ENCODE measurements at places on chromosomes 12 and 14.

DNA sequence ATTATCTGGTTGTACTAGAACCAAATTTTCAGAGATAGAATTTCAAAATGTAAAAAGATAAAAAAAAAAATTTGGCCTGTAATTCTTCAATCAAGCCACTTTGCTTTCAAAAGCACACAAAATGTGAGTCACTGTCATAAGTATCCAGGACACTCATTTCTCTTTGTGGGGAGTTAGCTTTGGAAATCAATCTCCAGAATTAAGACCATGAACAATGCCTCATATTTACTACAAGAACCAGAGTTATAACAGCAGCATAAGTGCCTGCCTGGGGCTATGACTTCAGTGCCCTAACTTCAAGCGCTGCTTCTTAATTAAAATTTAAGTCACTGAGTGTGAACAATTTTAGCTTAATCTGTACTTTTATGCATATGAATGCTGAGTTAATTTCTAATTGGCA, 162.1 kb downstream of the C12orf42 start:
- DNase-seq: no peak

- no peak for DNase-seq
Observed at GRCh38 chr12:130537051-130537450, 179.0 kb downstream of the RIMBP2 start.

DNA sequence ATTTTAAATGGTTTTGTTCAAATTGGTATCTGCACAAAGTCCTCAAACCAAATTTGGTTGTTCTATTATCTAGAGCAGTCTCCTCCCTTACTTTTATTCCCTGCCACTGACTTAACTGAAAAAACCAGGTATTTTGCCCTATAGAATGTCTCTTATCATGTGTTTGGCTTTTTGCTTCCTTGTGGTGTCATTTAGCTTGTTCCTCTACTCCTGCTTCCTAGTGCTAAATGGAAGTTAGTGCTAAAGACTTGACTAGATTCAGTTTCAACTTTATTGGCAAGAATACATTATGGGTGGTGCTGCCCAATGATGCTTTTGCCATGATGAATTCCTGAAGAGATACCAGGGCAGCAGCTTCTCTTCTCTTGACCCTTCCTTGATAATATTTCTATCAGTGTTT, 29.7 kb downstream of the PLXNC1 start:
- DNase-seq: no peak

DNA sequence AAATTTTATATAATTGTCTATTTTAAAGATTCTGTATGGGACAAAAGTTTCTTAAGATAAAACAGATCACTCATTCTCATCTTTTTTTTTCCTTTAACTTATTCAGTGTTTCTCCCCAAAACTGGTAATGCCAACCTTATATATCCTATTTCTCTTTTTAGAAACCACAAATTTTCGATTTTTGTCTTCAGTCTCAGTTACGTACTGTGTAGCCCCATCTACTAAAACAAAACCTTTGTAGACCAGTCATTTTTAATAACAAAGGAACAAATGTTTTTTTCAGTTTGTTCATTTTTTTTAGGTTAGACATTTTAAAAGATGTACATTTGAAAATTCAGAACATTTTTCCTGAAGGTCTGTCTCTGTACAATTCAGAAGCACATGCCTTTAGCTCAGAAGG, 18.2 kb downstream of the PNMA1 start:
- no peak for DNase-seq

- DNase-seq: no peak
Observed at GRCh38 chr14:58836303-58836974, 198.7 kb downstream of the DACT1 start.

- no peak for DNase-seq
Observed at GRCh38 chr12:1474041-1474573, 120.3 kb downstream of the FBXL14 start.

GRCh38 chr12:129184127-129184928, 331.1 kb downstream of the GLT1D1 start:
- no peak for DNase-seq

DNA sequence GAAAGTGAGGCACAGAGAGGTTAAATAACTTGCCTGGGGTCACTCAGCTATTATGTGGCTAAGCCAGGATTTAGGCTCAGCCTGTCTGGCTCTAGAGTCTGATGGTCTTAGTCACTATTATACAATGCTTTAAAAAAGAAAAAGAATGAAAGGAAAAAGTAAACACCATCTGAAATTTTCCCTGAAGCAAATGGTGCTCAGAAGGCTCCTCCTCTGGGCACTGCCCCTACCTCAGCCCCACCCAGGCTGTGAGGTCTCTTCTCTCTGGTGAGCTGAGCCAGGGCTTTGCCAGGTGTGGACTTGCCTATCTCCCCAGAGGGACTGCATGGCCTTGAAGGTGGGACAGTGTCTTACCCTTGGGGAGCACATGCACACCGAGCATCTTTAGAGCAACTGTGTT, 117.5 kb upstream of the DYRK2 start:
- DNase-seq: no peak

GRCh38 chr12:11840366-11840765, 190.9 kb downstream of the ETV6 start:
- DNase-seq: no peak

GRCh38 chr14:65332141-65332871, 80.2 kb upstream of the FUT8 start:
- DNase-seq: no peak

GRCh38 chr12:42564556-42564955, 25.0 kb downstream of the PRICKLE1 start:
- no peak for DNase-seq

DNA sequence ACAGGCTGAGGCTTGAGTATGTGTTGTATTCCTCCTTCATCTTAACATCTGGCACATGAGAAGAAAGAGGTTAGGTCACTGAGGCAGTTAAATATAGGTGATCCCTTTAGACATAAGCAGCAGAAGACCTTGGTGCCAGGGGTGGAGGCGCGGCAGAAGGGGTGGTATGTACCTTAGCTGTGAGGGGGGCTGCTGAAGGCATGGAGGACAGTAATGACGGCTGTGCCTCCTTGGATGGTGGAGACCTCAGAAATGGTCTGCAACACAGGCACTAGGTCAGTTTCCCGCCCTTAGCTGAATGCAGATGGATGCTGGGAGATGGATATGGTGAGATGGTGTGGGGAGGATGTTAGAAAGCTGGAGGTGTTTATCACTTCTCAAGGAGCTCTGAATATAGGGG, 1.5 kb upstream of the PNMA1 start:
- DNase-seq: no peak

DNA sequence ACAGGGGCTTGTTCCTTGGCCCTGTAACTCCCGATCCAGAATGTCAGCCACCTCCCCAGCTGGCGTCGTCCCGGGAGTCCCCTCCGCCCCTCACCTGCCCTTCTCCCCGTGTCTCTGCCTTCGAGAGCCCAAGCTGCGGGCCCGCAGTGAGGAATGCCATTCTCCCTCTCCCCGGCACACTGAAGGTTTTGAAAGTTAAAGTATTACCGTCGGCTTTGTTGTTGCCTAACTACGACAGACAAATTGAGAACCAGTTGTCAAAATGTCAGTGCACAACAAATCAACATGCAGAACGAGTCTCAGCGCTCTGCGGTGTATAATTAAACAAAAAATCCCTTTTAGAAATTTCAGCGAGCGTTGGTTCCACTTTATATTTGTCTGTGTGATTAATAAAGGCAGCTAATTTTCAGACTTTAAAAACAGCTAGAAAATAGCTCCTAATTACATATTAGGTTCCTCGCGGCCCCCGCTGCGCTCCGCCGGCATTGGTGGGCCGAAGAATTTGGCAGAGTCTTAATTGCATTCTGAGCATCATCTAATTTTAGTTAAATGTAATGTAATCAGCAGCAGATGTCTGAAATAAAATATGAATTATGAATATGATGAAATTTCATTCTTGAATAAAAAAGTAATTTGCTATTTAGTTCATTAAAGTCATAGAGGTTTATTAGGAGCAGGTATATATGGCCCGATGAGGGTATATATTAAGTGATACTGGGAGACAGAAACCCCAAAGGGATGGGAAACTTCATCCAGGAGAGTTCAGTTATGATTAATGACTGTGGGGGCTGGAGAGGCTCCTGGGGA, 40.3 kb downstream of the MVK start:
- DNase-seq: no peak

- no peak for DNase-seq
Observed at GRCh38 chr14:45787167-45787566, 534.2 kb upstream of the MIS18BP1 start.

DNA sequence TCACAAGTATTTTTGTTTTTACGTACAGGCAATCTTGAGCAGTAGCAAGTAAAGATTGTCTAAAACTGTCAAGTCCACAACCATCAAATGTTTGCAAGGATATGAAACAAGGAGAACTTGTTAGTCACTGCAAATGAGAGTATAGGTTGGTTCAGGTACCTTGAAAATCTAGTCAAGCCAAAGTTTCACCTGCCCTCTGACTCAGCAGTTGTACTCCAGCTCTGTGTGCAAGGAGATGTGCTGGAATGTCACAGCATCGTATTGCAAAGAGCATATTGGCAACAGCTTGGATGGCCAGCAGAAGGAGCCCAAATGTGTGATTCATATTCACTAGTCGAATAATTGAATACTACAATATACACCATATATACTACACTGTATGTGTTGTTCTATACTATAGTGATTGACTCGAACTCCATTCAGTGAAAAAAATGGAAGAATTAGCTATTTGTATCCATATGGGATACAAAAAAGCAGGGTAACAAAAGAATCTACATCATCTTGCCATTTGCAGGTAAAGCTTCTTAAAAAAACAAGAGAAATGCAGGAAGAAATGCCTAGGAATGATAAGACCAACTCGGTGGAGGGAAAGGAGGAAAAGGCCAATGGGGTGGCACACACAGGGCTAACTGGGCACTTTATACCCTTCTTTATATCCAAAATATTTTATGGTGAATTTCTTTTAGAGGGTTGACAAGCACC, 44.0 kb downstream of the EID3 start:
- DNase-seq: no peak

DNA sequence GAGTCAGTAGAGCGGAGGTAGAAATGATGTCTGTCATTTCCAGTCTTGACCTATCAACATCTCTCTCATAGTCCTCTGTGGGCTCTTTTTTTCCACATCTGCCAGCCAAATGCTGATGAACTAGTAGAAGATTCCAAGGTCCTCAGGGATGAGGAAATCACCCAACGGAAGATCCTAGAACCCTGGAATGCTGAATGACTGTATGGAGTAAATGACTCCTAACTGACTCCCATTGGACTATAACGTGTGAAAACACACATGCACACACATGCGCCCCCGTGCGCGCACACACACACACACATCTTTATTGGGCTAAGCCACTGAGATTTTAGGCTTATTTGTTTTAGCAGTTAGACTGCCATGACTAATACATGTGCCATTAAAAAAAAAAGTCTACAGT, 159.2 kb downstream of the MYRFL start:
- DNase-seq: no peak

DNA sequence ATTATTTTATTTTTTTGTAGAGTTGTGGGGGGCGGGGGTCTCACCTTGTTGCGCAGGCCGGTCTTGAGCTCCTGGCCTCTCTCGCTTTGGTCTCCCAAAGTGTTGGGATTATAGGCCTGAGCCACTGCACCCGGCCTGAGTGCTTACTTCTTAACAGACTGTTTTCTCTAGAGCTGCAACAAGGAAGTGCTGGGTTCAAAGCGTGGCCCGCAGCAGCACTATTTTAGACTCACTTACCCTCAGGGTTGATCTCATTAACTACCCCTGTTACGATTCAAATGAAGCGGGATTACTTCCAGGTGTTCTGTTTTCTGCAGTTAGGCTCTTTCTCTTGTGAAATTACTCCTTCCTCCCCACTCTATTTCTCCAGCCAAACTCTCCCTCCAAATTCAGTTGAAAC, 8.7 kb downstream of the A2ML1 start:
- DNase-seq: no peak

DNA sequence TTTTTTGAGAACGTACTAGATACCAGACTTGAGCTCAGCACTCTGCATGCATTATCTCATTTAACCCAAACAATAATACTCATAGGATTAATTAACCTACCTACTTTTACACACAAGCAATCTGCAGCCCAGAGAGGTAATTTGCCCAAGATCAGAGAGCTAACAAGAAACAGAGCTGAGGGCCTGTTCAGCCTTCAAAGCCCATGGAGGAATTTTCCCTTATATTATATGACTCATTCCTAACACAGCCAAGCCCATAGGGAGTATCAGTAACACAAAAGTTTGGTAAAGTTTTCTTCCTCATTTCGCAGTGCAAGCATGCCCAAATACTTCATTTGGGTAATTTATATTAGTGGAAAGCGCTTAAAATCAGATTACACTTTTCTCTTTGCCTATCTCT, 94.7 kb downstream of the GALC start:
- no peak for DNase-seq

DNA sequence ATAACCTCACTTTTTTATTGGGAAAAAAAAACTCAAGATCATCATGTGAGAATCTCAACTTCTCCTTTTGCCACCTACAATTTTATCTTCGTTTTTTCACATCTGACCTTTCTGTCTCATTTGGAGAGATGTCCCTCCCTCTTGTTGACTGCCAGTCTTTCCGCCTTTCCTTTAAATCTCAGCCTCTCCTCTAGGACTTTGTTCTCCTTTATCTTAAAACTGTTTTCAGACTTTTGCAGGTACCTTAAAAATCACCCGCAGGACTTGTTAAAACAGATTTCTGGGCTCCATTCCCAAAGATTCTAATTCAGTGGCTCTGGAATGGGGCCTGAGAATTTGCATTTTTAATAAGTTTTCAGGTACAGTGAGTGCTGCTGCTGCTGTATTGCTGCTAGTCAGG, 223.2 kb downstream of the NTF3 start:
- no peak for DNase-seq

GRCh38 chr12:98579347-98579746, 14.1 kb upstream of the SLC25A3 start:
- DNase-seq: no peak

- DNase-seq: no peak
Observed at GRCh38 chr14:90114554-90114953, 52.8 kb downstream of the KCNK13 start.

DNA sequence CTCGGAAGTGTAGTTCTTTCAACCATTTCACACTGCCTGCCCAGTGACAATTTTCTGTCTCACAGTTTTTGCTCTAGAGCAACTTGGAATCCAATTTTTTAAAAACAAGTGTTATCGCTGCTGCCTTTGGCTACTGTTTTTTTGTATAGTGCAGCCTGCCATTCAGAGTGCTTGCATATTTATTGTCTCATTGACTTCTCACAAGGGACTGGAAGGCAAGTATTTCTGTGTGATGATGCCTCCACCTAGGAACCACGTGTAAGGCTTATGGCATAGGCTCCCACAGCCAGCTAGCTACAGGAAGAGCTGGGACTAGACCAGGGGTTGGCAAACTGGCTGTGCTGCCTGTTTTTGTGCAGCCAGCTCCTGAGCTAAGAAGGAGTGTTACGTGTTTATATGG, 903 bp downstream of the PARPBP start:
- DNase-seq: no peak

Data from esophagus squamous epithelium (tissue), 5 donors.